ENCODE measurements at places on chromosomes 5 and 9.
A peak's percentile ranks its signal among the peaks of the same experiment; 100 is the strongest.

DNA sequence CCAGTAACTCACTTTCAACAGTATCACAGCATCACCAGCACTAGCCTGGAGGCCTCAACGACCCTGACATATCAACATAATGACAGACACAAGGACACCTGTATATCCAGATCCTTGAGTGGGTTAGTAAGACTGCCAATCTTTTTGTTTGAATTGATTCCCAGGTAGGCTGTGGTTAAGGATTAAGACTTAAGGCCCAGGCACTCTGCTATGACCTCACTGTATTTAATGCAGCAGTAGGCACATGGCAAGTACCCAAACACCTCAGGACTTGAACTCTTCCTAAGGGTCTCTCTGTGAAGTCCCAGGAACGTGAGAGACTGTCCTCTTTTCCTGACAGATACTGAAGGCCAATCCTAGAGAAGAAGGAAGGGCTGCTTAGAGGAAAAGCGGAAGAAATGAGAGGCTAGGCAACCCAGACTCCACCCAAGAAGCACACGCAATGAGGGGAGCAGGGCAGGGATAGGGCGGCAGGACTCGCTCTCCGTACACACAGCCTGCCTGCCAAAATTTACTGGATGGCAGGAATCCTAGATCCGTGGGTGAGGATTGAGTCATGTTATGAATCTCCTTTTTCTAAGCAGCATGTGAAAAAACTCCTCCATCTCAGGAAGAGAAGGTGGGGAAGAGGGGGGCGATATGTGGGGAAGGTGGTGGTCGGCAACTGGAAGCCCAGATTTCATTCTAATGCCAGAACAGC, 93.4 kb downstream of the SIL1 start:
- DNase-seq = peak; percentile 68

GRCh38 chr9:79395755-79396154, 176.0 kb upstream of the TLE4 start:
- DNase-seq = peak; percentile 4

GRCh38 chr9:113543982-113544303, 80.4 kb downstream of the RGS3 start:
- no peak for DNase-seq

GRCh38 chr5:40781843-40782409, 16.2 kb downstream of the PRKAA1 start:
- no peak for DNase-seq

DNA sequence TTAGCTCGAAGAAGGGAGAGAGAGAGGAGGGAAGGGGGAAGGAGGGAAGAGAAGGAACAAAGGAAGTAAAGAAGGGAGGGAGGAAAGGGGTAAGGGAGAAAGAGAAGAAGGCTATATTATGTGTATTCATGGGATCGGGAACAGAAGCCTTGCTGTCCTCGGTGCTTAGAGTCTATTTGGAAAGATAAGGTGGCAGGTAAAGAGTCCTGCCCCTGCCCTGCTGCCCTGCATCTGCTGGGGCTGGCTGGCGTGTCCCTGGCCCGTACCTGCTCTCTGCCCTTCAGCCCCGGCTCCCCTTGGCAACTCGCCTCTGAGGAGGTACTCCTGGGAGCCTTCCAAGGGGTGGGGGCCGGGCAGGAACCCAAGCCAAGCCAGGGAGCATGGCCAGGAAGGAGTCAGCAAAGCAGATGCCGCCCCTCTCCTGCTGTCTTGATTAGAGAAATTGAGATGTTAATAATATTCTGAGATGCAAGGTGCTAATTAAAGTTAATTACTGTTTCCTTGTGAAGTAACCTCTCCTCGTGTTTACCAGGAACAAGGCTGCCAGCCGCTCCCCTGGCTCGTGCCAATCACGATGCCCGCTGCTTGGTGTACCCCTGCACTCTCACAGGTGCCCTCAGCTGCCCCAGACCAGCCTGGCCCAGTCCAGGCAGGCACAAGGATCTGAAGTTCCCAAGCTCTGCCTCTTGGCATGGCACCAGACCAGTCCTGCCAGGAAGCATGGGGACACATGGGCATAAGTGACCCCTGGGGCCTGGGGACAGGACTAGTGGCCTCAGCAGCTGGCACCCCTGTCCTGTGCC, 36.6 kb downstream of the PCDH1 start:
- DNase-seq = no peak

DNA sequence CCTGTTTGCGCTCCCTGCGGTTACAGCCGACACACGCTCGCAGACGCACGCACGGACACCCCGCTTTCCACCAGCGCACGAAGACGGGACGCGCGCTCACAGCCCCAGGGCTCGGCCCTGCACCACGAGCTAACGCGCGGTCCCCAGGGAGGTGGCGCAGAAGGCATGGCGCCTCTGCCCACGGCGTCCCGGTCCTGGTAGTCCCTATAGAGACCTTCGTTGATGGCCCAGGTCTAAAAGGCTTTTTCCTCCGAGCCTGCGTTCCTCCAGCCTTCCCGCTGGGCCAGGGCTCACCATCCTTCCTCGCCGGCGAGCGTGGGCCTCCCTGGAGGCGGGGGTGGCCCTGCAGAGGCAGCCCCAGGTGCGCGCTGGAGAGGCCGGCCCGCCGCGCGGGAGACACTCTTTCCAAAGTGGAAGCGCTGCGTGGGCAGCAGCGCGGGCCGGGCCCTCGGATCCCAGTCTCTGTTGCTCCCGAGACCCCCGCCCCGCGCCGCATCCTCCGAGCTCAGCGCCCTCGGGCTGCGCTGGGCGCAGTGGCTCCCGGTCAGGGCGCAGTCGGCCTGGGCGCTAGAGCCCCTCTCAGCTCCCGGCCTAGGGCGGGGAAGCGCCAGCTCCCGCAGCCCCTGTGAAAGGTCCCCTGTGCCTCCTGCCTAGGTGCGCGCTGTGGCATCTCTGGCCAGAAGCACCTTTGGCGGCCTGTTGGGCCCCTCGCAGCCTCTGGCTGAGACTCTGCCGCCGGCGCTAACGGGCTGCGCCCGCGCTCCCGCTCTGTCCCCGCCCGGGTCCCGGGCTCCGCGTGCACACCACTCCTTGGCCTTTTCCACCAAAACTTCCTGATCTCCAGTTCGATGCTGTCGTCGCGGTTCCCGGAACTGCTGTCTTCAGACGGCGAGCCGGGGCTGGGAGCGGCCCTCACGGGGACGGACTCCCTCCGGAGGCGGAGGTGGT, 31.9 kb upstream of the FANCC start:
- DNase-seq = no peak

GRCh38 chr5:54671111-54671531, 153.6 kb downstream of the SNX18 start:
- no peak for DNase-seq

- no peak for DNase-seq
Measured at GRCh38 chr9:91451431-91452270, 28.0 kb upstream of the NFIL3 start.

GRCh38 chr9:135439916-135440315, 39.7 kb upstream of the PPP1R26 start:
- DNase-seq = no peak

GRCh38 chr9:136273244-136273865, 27.7 kb upstream of the QSOX2 start:
- no peak for DNase-seq

DNA sequence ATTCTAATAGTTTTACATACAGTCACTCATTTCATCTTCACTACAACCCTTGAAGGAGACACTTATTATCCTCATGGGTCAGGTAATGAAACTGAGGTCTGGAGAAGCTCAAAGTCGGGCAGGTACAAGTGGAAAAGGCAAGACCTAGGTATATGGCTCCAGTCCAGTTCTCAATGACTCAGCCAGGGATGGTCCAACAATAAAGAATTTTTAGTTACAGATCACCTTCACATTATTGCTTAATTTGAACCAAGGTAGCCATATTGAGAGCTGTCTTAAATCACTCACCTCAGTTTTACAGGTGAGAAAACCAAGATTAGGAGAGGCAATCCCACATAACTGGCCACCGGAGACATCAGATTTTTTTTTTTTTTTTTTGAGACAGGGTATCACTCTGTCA, 55.4 kb downstream of the PTPN3 start:
- DNase-seq = no peak

GRCh38 chr5:138783976-138784375, 30.8 kb downstream of the CTNNA1 start:
- no peak for DNase-seq

- DNase-seq = peak; percentile 38
Measured at GRCh38 chr9:135216791-135217441, 129.4 kb downstream of the OLFM1 start.

DNA sequence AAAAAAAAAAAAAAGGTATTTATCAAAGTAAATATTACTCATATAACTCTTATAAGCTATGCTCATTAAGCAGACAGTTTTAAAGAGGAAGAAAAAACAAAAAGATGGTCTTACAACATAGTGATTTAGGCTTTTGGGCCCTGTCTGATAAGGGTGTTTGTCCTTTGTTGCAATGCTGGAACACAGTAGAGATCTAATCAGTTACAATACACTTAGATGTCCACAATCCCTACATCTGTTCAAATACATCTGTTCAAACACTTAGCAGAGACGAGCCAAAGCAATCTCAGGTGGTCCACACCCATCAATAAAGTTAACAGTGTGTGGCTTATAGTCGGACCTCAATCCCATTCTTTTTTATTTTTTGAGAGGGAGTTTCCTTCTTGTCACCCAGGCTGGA, 11.0 kb downstream of the PRXL2C start:
- no peak for DNase-seq

DNA sequence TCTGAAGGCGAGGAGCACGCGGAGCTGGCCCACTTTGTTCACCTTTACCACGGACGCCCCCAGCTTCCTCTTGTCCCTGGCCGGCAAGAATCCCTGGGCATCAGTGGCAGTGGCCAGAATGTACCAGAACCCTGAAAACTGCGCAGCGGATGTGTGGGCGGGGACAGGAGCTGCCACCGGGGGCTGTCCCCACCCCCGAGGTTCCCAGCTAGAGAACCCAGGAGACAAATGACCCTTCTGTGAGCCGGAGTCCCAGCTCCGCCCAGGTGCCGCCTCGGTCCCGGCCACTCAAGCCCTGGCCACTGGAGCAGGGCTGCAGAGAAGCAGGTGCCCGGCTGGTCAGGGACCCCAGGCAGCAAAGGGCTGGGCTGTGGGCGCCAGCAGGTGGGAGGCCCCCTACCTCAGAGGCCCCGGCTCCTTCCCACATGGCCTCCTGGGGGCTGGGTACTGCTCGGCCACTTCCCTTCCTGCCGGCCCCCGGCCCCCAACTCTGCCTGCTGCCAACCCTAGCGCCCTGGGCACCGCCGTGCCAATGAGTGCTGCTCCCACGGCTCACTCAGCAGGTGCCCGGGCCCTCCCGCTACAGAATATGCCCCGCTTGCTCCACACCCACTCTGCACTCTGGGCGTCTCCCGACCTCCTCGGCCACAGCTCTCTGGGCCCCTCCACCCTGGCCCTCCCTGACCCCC, 713 bp downstream of the LCN10 start:
- no peak for DNase-seq

DNA sequence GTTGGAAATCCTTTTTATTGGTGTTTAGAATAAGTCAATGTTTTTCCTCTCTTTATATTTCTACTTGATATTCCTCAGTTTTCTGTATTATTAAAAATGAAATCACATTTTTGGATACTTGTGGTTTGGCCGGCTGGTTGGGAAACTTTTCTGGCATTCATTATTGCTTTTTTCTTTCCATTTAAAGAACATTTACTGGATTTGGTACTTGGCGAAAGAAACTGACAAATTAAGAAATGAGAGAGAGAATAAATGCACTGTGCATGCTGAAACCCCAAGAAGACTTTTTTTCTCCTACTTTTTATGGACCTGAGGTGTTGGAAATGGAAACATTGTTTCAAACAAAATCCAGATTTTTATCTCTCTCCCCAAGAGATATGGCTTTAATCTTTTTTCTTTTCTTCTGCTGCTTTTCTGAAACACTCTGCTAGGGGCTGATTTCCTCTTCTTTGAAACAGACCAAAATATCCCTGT, 128.4 kb downstream of the SNX18 start:
- DNase-seq = no peak

DNA sequence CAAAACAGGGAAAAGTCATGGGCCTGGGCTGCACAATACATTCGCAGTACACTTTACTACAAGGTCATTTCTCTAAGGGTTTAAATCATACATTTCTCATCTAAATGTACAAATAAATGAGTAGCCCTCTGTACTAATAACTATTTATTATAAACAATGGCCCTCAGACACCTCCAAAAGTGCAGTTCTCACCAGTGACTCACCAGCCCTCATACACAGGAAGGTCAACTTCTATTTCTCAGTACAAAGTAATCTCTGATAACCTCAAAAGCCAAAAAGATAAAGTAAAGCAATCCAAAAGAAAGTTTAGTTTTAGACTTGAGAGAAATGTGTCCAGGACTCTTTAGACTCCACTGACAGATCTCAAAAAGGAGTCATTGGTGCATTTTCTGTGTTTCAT, 1258.1 kb upstream of the CDH6 start:
- no peak for DNase-seq

DNA sequence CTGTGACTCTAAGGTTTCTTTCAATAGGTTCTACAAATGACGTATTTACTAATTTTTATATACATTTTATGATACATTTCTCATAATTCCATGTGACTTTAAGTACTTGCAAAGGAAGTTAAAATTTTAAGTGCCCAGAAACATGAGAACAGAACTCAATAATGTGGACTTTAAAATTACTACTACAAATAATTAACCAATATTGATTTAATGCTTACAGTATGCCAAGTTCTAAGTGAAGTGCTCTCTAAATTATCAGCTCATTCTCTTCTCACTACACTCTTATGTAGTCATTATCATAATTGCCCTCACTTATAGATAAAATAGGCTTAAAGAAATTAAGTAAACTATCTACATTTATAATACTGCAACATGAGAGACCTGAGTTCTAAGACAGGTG, 1690.7 kb upstream of the CDH9 start:
- no peak for DNase-seq

DNA sequence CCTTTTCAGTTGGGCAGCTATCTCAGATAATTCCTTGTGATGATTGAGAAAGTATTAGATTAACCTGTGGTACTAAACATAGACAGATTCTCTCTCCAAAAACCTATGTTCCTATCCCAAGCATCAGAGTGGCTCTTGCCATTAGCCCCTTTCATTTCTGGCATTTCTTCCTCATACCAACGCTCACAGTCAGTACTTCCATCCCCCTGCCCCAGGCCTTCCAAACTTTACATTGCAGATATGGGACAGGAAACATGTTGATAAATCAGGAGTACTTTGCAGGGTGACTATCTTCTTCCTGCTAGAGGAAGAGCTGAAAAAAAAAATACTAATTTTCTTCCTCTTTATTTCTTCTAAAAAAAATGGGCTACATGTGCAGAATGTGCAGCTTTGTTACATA, 442.6 kb upstream of the RGMB start:
- DNase-seq = no peak

- no peak for DNase-seq
Measured at GRCh38 chr9:109161471-109161870, 5.6 kb downstream of the FRRS1L start.

GRCh38 chr5:111278858-111279504, 54.8 kb downstream of the CAMK4 start:
- DNase-seq = no peak

GRCh38 chr9:116476935-116477381, 210.1 kb upstream of the TRIM32 start:
- no peak for DNase-seq

DNA sequence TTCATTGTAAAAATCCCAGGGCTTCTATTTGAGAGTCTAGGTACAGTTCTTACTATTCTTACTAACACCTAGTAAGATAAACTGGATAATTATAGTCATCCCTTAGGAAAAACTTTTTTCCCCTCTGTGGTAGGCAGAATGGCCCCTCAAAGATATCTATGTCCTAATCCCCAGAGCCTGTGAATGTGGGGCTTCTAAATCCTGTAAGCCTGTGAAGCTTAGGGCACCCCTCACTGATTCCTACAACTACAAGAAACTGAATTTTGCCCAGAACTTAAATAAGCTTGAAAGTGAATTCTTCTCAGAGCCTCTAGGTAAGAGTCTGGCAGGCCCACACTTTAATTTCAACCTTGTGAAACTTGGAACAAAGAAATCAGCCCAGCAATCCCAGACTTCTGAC, 130.1 kb upstream of the ACOT12 start:
- DNase-seq = no peak

GRCh38 chr9:93577078-93577974, 942 bp downstream of the PHF2 start:
- DNase-seq = no peak

All from DMS 273 treated with DMSO at 0.1 percent for 48 hours (cell line).